ENCODE measurements at places on chromosomes 16 and 17.

- DNase-seq = no peak
Measured at GRCh38 chr17:41722231-41722630, 10.1 kb downstream of the GAST start.

GRCh38 chr17:79000396-79001189, 9.0 kb downstream of the CANT1 start:
- no peak for DNase-seq

DNA sequence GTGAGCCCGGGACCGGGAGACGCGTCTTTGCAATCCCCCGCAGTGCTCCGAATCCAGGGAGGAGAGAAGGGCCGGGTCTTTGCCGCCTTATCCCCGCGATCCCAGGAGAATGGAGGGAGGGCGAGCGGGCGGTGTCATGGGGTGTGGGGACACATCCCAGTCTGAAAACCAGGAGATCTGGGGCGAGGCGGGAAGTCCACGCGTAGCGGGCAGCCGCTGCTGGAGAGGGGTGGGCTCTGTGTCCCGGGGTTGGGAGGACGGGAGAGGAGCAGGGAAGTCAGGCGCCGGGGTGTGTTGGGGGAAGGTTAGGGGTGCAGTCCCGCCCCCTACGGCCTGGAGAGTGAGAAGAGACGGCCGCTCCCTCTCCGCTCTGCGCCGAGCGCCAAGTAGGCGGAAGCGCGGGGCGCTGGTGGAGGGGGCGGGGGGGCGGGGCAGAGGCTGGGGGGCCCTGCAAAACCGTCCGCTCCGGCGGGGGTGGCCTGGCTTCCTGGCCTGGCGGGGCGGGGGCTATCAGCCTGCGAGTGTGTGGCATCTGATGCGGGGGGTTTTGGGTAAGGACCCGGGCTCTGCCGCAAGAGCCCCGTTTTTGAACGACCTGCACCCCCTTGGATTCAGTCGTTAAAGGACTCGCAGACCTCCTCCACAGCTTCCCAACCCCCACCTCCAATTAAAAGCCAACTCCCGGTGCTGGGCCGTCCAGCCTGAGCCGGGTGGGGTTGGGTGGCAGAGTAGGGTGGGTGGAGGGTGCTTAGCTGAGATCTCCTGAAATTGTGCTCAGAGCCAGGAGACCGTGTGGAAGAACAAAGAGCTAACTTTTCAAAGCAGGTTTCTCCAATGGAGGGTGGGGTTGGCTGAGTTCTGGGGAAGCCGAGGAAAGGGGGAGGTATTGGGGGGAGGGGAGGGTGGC, 654 bp downstream of the LASP1 start:
- DNase-seq = peak; percentile 78

DNA sequence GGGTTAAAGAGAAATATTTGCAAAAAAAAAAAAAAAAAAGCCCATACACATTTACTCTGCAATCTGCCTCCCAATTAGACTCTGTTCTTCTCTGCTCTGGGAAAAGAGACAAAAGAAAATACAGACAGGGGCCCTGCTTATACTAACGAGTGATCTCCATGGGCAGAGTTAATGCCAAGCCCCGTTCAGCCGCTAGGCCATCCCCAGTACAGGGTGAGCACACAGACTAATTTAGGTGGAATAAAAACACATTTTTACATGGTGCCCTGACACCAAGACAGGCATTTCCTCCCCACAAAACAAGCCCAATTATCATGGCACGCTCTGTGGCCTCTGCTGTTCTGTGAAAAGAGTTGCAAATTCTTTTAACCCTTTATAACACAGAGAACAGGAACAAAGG, 356.3 kb upstream of the C16orf82 start:
- no peak for DNase-seq

DNA sequence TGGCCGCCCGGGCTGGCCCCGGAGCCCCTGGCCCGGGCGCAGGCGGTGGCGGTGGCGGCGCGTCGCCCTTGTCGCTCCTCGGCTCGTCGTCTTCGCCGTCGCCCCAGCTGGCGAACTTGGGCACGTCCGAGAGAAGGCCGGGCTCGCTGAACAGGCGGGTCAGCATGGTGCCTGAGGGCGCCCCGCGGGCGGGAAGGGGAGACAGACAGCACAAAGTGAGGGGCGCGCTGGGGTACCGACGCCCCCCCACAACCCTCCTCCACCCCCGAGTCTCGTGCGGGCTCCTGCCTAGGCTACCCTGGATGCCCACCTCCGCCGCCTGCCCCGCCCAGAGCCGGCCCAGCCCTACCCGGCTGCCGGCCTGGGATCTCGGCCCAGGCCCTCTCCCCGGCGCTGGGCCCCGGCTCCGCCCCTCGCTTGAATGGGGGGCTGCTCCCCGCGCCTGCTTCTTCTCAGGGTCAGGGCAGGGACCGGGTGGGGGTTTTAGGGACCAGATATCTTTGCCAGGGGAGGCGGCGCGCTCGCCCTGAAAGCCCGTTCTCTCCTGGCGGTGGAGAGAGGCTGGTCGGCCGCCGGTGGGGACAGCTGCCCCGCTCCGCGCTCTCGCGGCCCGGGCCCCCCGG, 1.2 kb downstream of the NEUROD2 start:
- no peak for DNase-seq

DNA sequence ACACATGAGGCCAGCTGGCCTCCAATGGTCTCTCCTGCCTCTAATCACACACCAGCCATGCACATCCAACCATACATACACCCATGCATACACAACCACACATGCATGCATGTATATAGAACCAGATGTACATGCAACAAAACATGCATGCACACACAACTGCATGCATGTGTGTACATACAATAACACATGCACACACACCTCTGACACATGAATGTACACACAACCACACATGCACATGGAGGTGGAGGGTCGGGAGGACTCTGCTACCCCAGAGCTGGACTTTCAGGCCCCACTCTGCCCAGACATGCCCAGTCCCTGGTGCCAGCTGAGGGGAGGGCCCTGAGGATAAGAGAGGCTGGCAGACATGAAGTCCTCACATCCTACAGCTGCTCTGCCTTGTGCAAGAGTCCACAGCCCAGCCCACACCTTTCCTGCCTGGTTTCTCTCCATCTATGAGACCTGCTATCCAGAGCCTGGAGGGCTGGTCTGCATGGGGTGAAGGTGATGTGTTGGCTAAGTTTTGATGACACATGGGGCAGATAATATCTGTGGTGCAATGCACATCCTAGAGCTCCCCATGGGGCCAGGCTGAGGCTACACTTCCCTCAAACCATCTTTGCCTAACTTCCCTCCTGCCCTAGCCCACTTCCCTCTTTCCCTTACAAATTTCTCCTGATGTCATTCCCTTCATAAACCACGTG, 50.9 kb upstream of the SDK2 start:
- no peak for DNase-seq

DNA sequence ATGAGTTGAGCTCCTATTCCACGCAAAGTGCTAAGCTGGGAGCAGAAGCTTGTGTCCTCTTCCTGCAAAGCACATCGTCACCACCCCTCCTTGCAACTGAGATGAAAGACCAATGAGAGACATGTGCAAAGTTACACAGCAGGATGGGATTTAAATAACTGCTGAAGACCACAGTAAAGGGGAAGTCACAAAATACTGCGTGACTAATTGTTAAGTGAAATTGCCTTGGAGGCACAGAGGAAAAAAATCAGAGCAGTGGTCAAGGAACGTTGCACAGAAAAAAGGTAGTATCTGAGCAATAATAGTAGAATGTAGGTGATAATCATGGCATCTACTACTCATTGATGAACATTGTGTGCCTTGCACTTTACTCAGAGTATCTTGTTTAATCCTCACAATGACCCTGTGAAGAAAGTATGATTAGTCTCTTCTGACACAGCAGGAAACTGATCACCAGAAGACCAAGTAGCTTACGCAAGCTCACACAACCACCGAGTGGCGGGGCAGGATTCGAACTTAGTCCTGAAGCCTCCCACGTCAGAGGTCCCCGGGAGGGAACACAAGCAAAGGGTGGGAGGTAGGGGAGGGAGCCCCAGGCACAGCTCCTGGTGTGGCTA, 15.4 kb upstream of the MYO18A start:
- no peak for DNase-seq

GRCh38 chr17:81926451-81927151, 934 bp downstream of the MAFG start:
- DNase-seq = peak; percentile 75

GRCh38 chr16:10250137-10250828, 68.1 kb upstream of the GRIN2A start:
- DNase-seq = no peak

All from activated CD4-positive, alpha-beta T cell treated with anti-CD3 and anti-CD28 coated beads, Interleukin-2, amount 50 U/mL, for 48 hours (primary cell).